Neural crest cell (in vitro differentiated cells): ENCODE measurements at places on chromosomes 16 and 17. TPM values are rescaled to one million over a fixed set of nuclear protein-coding genes. Genes with fewer than 3 reads are reported as not detected.

GRCh38 chr16:73106329-73107034 lies 58.6 kb upstream of the ZFHX3 start:
- DNase-seq: no peak
- no peaks in the 10 kb centered on the region for H3K4me1 ChIP-seq
- no peaks in the 10 kb centered on the region for H3K27me3 ChIP-seq
- no peak overlapping the region for H3K27ac ChIP-seq

- no peak for DNase-seq
- H3K4me3 ChIP-seq: no peak overlapping the region
- H3K27ac ChIP-seq: no peak overlapping the region
- H3K36me3 ChIP-seq: no peaks in the 10 kb centered on the region
- H3K27me3 ChIP-seq: no peaks in the 10 kb centered on the region
Observed at GRCh38 chr17:17032131-17032692, 10.0 kb upstream of the MPRIP start.

Gene FOXC2
- total RNA-seq: 0.11 TPM in 1 of 2 replicates, not detected in the other

Gene TAC4
- total RNA-seq: not detected in 2 replicates

GRCh38 chr17:59357929-59358328 lies 26.5 kb downstream of the YPEL2 start:
- no peak for DNase-seq
- H3K36me3 ChIP-seq: peaks cover 9% of the 10 kb centered on the region
- no peaks in the 10 kb centered on the region for H3K27me3 ChIP-seq
- H3K4me3 ChIP-seq: no peak overlapping the region
- peaks cover 49% of the 10 kb centered on the region for H3K4me1 ChIP-seq

DNA sequence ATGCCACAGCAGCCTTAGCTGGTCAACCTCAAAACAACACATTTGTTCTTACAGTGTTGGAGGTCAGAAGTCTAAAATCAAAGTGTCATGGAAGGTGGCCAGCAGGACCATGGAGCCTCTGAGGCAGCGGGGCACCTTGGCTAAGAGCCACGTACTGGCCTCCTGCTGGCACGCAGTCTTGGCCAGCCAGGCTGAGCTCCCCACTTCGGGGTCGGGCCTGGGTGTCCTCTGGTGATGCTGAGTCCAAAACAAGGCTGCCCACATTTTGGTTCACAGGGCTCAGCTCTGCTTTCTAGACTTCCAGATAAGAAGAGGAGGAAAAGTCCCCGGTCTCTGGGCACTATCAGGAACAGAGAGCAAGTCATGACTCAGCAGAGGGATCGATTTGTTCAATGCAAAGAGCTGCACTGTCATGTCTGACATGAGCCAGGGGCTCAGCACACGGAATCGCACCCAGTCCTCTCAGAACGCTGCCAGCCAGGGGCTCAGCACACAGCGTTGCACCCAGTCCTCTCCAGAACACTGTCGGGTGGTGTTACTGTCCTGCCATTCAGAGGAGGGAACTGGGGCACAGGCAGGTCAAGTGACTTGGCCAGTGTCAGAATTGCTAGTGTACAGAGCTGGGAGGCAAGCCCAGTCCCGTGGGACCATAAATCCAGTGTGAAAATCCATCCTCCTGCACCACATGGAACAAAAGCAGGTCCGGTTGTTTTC lies 2.5 kb downstream of the LGALS9 start:
- DNase-seq: no peak
- no peaks in the 10 kb centered on the region for H3K36me3 ChIP-seq
- H3K4me1 ChIP-seq: peaks cover 6% of the 10 kb centered on the region
- H3K27ac ChIP-seq: peak overlapping the region; percentile 19

DNA sequence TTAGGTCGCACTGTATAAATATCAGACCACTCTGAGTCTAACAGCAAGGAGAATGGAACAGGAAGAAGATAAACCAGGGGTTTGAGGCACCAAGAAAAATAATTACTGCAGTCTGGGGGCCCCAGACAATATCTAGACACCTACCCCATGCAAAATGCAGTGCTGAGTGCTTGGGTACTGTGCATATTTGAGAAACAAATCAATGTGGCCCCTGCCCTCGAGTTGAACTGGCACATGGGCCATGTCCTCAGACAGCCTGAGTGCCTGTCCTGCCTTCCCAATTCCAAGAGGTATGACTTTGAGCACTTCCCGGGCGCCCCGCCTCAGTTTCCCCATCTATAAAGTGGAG lies 6.2 kb upstream of the CIITA start:
- no peak overlapping the region for H3K4me3 ChIP-seq
- H3K27me3 ChIP-seq: peaks cover 67% of the 10 kb centered on the region
- no peak overlapping the region for H3K27ac ChIP-seq
- no peak for DNase-seq

- H3K4me3 ChIP-seq: no peak overlapping the region
- peaks cover 8% of the 10 kb centered on the region for H3K4me1 ChIP-seq
- H3K27me3 ChIP-seq: no peaks in the 10 kb centered on the region
Observed at GRCh38 chr16:78513838-78514237, 414.4 kb downstream of the WWOX start.

Gene P4HB
- 364 and 368 TPM in 2 replicates for total RNA-seq

- H3K4me3 ChIP-seq: no peak overlapping the region
- DNase-seq: no peak
- H3K27ac ChIP-seq: peak overlapping the region; percentile 40
Observed at GRCh38 chr17:77770331-77771105, 188.0 kb upstream of the TNRC6C start.

DNA sequence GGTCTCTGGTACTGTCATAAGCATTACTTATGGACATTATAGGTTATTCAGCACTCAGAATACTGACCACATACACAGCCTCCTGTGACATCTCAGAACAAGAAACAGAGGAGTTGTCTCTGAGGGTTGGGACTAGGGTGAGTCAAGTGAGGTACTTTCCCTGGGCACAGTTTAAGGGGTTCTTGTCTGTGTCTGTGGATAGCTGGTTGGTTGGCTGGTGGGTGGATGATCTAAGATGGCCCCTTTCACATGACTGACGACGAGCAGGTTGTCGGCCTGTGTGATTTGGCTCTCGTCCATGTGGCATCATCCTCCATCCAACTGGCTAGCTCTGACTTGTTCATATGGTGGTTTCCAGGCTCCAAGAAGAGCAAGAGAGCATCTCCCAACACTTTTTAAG lies 163.9 kb downstream of the PRKCB start:
- peaks cover 12% of the 10 kb centered on the region for H3K27me3 ChIP-seq
- no peaks in the 10 kb centered on the region for H3K4me1 ChIP-seq
- H3K36me3 ChIP-seq: no peaks in the 10 kb centered on the region
- H3K27ac ChIP-seq: no peak overlapping the region

GRCh38 chr17:2170023-2170422 lies 115.1 kb downstream of the HIC1 start:
- H3K4me1 ChIP-seq: peaks cover 33% of the 10 kb centered on the region
- DNase-seq: no peak
- H3K27ac ChIP-seq: no peak overlapping the region
- H3K27me3 ChIP-seq: no peaks in the 10 kb centered on the region
- H3K4me3 ChIP-seq: no peak overlapping the region
- H3K36me3 ChIP-seq: peaks cover 13% of the 10 kb centered on the region

DNA sequence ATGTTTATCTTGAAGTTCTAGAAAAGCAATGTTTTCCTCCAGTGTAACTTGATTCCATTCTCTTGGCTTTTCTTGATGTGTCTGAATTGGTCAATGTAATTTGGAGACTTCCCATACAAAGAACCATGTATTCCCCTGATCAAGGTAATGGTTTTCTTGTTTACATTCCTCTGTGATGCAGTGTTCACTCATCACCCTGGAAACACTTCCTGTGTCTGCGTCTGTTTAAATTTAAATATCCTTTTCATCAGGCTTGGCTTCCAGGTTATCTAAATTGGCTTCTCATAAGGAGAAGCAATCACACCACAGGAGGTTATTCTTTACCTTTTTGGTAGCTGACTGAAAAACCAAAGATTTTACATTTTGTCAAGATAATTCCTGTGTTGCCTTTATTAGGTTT lies 237.3 kb upstream of the WSCD1 start:
- peaks cover 22% of the 10 kb centered on the region for H3K4me1 ChIP-seq
- H3K27ac ChIP-seq: peak overlapping the region; percentile 32
- no peak for DNase-seq
- H3K36me3 ChIP-seq: no peaks in the 10 kb centered on the region
- H3K27me3 ChIP-seq: no peaks in the 10 kb centered on the region

Gene SEPTIN1
- 2.3 and 2.9 TPM in 2 replicates for total RNA-seq

Gene PABPN1L
- not detected in 2 replicates for total RNA-seq

DNA sequence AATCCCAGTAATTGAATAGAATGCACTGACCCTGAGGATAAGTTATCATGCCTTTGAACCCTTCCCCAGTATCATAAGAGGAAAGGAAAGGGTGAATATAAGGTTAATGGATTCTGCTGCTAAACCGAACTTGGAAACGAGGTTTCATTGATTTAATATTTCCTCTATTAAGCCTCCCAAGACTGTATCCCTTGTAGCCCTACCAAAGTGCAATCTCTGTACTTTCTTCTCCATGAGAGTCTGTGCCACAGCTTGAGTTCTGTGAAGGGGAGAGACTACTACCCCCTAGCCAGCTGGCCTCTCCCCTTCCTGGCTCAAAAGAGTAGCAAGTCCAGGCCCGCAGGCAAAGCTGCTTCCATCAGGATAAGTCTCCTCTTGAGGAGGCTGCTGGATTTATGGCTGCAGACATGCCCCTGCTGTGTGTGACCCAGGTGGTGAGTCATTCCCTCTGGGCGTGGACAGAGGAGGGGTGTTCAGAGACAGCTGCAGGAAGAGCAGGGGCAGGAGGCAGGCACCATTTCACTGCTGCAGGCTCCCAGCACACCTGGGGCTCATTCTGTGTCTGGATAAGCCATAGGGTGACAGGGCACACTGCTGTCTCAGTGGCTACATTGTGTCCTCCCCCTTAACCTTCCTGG lies 58.4 kb downstream of the TOM1L2 start:
- peaks cover 31% of the 10 kb centered on the region for H3K4me1 ChIP-seq
- no peak for DNase-seq
- peak overlapping the region; percentile 46 for H3K27ac ChIP-seq
- no peaks in the 10 kb centered on the region for H3K27me3 ChIP-seq

Gene SRCIN1
- 8.4 and 8.6 TPM in 2 replicates for total RNA-seq

DNA sequence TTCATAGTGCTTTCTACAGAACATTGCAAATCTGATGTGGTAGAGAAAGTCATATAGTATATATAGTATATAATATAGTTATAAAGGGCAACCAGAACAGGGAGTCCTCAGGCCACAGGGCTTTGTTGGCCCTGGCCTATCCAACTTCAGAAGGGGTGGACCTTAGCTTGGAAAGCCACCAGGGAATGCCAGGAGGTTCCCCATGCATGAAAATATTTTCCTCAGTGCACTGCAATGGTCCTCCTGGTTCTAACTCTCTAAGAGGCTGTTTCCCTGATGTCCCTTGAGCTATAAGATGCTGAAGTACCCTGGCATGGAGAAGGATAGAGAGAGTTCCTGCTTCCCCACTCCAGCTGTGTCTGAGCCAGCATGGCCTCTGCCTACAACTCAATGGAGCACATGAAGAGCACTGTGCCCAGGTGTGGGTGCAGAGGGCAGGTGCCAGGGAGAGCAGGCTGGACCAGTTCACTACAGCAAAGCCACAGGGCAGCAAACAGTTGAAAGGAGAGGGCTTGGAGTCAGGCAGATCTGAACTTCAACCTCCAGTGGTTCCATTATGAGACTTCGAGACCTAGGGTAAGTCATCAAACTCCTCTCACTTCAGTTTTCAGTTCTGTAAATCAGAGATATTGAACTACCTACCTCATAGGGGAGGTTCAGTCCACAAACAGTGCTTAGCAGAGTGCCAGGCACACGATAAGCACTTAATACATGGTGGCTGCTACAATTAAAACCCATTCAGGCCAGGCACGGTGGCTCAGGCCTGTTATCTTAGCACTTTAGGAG lies 183.1 kb downstream of the SALL1 start:
- no peak for DNase-seq
- H3K27me3 ChIP-seq: peaks cover 5% of the 10 kb centered on the region
- H3K36me3 ChIP-seq: peaks cover 4% of the 10 kb centered on the region
- no peak overlapping the region for H3K27ac ChIP-seq
